Fibroblast of mammary gland (primary cell): ENCODE measurements at places on chromosomes 13 and 19.

DNA sequence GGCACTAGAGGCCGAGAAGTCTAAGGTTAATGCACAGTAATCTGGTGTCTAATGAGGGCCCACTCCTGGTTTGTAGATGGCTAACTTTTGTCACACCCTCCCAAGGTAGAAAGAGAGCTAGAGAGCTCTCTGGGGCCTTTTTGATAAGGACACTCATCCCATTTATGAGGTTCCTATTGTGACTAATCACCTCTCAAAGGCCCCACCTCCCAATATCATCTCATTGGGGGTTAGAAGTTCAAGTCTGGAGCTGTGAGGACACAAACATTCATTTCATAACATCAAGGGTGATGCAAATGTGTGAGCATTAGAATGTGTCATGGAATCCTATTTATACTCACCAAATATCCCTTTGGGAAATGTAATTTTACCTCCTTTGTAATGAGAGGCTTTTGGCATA, 79.2 kb upstream of the SLC10A2 start:
- peak; percentile 5 for DNase-seq

DNA sequence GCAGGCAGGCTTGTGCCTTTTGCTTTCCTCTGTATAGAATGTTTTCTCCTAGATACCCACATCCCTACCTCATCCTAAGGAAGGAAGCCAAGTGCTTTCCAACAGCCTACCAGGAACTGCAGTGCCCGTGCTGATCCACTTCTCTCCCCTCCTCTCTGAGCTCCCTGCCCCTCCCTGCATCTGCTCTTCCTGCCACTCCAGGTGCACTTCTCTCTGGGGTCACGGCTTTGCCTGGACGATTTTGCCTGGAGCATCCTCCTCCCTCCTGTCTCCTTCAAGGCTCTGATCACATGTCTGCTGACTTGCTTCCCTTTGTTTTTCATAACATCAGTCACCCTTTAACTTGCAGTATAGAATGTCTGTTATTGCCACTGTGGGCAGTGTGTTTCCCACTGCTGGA, 34.7 kb upstream of the IRS2 start:
- DNase-seq, result no peak

- DNase-seq, result no peak
Measured at GRCh38 chr13:93767917-93768409, 541.4 kb downstream of the GPC6 start.

DNA sequence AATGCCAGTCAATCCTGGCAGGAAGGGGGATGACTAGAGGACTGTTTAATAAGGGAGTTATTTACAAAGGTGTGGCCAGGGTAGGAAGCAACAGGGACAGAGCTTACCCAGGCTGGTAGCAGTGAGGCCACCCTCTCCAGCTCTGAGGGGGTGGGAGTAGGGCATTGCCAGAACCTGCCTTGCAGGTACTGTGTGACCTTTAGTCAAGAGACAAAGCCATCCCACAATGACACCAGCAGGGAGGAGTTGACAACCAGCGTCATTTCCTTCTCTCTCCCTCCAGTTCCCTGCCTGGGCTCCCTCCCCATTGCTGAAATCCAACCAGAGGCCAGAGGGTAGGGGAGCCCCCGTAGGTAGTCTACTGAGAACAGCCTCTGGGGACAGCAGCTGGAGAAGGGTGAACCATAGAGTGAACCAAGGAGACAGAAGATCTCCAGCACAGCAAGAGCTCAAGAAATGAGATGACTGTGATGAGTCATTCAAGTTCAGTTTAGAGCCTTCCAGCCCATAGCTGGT, 33.3 kb upstream of the SPATA13 start:
- DNase-seq, result peak; percentile 16

- DNase-seq, result peak; percentile 20
Measured at GRCh38 chr19:40191836-40192646, 815 bp downstream of the MAP3K10 start.

DNA sequence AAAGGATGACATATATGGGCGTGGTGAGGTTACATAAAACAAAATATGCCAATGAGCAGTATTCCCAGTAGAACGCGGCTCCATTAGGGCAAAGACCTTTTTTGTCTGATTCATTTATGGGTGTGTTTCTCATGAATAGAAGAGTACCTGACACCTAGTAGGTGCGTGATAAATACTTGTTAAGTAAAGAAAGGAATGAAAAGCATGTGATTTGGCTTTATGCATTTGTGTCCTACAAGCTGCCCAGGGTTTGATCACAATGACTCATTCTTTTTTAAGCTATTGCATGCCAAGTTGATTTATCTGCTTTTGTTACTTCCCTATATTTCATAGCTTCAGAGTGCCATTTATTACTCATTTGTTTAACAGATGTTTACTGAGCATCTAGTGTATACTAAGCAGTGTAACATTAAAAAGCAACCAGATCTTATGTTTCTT, 19.1 kb upstream of the KCTD4 start:
- peak; percentile 77 for DNase-seq

DNA sequence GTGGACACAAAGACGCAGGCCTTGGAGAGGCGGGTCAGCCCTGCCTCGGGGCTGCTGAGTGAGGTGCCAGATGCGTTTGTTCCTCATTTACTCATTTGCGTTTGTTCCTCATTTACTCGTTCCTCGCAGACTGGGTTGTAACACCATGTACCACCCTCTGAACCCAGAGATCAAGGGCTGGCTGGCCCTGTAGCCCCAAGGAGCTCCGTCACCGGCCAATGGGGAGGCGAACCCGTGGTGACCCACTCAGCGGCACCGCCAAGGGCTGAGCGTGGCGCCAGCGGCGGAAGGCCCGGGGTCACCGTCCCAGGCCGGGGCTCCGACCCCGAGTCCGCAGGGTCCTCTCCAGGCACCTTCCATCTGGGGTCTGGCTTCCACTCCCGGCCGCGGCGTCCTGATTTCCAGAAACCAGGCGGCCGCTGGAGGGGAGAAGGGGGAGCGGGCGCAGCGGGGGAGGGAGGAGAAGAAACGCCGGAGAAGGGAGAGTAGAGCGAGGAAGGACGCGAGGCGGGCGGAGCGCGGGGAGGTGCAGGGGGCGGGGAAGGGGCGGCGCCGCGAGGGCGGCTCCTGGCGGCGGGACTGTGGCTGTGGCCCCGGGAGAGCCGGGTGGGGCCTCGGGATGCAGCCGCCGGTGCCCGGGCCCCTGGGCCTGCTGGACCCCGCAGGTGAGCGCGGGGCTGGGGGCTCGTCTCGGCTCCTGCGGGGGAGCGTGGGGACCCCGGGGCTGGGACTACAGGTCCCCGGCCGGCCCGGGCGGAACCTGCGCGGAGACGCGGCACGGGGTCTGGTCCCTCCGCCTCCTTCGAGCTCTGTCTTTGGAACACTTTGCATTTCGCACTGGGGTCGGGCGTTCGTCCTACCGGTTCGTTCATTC, at the start of gene TMEM255B:
Gene TMEM255B, plus strand, starts transcription at position 576 of the 874 bp plus-strand sequence. Its CDS starts 44 bp downstream, at position 620.
- DNase-seq, result peak; percentile 49

DNA sequence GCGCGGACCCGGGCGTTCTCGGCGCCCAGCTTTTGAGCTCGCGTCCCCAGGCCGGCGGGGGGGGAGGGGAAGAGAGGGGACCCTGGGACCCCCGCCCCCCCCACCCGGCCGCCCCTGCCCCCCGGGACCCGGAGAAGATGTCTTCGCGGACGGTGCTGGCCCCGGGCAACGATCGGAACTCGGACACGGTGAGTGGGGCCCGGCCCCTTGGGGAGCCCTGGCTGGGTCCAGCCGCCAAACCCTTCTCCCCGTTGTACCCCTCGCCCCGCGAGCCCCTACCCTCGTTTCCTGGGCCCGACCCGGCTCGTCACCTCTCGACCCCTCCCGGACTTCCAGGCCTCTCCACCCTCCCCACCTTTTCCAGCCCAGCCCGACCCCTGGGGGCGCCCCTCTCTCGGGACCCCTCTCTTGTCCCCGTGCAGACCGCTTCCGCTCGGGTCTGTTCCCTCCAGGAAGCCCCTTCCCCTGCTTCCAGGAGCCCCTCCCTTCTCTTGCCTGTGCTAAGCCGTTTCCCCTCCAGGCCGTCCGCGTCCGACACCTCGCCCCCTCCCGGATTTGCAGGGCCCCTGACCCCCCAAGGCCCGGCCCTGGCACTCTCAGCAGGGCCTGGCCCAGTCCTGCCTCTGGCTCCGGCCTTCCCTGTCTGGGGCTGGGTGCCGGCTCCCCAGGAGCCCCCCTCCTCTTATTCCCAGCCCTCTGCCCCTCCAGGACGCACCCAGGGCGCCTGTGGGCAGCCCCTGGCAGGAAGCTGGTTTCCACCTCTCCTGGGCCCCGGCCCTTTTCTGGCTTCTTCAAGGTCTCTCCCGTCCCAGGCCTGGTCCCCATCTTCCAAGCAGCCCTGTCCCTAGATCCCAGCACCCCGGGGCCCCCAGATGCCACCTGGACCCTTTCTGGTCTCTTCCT, 632 bp downstream of the MARK4 start:
- DNase-seq, result no peak

- peak; percentile 87 for DNase-seq
Measured at GRCh38 chr13:49996951-49997895, at the start of gene TRIM13. TSS of gene TRIM13 (plus strand) at chr13:49997042. CDS start at chr13:50011941, 14,899 bp downstream.

DNA sequence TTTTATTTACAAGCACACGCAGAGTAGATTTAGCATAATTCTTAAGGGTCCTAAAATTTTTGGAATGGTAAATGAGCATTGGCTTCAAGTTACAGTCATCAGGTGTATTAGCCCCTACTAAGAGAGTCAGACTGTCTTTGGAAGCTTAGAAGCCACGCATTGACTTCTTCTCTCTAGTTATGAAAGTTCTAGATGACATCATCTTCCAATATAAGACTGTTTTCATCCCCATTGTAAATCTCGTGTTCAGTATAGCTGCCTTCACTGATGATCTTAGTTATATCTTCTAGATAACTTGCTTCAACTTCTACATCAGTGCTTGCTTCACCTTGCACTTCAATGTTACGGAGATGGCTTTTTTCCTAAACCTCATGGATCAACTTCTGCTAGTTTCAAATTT, 148.8 kb upstream of the SLITRK1 start:
- DNase-seq, result no peak

- DNase-seq, result no peak
Measured at GRCh38 chr13:24822640-24823039, 58.7 kb downstream of the RNF17 start.

DNA sequence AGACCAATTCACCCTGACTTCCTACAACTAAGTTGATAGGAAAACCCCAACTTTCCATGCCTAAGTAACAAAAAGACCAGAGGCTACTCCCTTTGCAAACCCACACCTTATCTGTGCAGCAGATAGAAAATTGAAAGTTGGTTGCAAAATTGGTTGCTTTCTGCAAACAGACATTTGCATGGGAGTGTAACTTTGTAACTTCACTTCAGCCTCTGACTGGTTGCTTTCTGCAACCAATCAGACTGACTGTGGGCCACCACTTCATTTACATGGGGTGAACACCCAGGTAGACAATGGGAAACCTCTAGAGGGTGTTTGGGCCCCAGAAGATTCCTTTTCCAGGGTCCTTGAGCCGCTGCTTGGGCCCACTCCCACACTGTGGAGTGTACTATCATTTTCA, 9.8 kb downstream of the TEX30 start:
- no peak for DNase-seq

DNA sequence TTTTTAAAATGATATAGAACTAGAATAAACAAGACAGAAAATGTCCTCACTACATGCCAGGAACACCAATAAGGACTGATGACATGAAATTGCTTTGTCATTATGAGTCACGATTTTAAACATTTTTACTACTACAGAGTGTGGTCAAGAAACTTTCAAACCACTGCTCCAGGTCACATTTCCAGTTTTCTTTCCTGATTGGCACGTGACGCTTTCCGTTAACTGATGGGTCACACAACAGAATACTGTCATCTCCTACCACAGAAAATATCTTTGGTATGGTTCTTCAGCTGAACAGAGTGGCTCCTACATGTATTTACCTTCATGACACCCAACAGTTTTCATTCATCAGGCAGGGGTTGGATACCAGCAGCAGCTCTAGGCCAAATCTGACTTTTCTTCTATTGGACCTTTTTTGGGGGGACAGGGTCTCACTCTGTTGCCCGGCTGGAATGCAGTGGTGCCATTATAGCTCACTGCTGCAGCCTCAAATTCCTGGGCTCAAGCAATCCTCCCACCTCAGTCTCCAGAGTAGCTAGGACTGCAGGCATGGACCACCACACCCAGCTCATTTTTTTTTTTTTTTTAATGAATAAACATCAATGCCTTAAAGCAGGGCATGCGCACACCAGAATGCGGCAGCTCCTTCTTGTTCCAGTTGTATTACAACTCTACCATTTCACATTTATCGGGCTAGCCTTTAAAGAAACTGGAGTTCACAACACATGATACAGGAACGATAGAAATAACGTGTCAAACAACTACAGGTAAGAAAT, 147.4 kb downstream of the RNF17 start:
- peak; percentile 72 for DNase-seq
